Cardiac muscle cell (in vitro differentiated cells and primary cell): ENCODE measurements at places on chromosomes 16 and 17. TPM values are rescaled to one million over a fixed set of nuclear protein-coding genes. Genes with fewer than 3 reads are reported as not detected.

DNA sequence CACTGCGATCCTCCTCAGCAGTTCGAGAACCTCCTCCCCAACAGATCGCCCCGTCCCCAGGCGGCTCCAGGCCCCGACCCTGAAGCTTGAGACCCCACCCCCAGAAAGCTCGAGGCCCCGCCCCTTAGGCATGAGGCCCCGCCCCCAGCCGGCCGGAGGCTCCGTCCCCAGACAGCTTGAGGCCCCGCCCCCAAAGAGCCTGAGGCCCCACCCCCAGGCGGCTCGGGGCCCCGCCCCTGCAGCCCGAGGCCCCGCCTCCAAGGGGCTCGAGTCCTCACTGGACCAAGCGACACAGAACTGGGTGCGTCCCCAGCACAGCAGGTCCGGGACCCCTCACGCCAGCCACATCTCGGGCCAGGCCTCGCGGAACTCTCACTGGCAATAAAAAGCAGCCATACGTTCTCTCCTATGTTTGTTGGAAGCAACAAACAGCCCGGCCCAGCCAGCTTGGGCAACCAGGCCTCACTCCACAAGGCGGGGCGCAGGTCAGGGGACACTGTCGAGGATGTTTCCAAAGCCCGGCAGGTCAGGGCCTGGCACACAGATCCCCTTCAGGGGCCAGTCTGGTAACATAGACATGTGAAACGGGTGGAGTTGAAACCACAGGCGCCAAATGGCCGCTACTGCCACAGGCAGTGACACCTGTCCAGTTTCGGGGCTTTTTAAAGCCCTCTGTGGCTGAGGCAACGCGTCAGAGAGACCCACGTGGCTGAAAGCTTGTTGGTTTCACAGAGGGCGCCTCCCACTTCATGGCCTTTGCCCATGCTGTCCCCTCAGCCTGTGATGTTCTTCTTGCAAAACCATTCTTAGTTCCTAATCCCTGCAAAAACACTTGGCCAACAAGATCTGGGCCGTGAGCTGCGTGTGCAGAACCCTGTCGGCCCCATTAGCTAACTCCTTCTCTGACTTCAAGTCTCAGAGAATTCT lies 224.2 kb downstream of the PARN start:
- peak; percentile 36 for DNase-seq

GRCh38 chr16:1941162-1942046 lies 1.6 kb downstream of the MSRB1 start:
- DNase-seq: peak; percentile 56

DNA sequence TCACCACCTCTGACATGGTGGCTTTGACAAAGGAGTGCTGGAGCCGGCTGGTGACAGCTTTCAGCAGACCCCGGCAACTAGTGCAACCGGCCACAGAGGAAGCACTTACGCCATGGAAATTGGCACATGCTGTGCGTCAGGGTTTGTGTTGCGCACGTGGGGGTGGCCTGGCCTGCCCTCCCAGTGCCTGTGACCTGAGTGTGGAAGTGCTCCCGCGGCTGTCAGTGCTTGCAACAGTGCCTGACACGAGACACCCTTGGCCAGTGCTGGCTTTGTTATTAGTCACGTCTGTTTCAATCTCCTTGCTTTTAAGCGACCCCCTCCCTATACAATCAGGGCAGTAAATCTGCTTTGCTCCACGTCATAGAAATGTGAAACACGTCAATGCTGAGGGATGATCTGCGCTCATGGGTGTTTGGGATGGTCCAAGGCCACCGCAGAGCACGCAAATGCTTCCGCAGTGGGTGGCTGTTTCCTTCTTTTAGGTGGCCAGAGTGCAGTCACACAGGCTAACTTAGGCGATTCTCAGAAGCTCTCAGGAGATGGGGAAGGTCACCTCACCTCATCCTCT lies 64.3 kb downstream of the PGS1 start:
- peak; percentile 96 for DNase-seq

DNA sequence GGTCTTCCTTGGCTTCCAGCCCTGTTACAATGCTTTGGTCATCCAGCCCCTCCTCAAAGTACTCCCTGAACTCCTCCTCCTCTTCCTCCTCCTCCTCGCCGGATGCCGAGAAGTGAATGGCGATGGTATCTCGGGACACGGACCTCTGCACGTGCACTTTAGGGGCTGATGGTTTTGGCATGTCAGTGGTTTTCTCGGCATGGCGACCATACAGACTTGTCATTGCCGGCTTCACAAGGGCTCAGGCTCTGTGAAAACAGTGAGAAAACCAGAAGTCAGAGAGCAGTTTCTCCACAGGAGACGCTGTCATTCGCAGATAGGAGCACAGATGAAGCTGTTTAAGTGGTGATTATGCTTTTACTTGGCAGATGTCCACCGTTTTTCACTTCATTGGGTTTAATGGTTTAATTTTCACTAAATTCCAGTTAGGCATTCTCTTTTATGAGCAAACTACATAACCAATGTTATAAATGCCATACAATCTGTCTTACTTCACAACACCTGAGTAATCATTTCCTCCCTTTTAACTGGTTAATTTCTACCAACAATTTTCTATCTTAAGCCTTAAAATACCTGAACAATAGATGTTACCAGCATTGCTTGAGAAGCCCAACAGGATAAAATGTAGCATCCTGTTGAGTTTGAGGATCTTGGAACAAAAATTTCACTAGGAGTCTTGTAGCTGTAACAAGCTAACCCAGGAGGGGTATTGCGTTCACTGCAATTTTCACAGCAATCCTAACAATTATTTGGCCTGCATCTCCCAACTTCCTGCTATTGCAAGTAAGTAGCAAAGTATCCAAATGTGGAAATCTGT lies 48.9 kb downstream of the TEX2 start:
- no peak for DNase-seq

GRCh38 chr17:40331743-40332641 lies 23.0 kb downstream of the RARA start:
- DNase-seq: peak; percentile 95

DNA sequence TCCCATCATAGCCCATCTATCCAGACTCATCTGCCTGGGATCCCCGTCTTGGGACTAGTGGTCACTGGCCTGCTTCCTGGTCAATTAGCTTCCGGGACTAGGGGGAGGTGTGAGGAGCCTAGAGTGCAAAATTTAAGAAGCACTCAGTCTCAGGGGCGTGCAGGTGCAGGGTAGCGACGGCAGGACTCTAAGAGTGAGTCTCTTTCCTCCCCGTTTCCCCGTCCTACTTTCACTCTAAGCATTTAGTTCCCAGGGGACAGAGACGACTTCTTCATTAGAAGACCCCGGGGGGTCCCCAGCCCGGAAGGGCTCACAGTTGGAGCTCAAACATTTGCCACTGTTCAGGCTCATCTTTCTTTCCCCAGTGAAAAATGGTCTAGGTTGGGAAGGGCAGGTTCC lies 677 bp upstream of the ZNHIT3 start:
- DNase-seq: no peak

NAGS gene
- total RNA-seq: 4.2 and 6.1 TPM in 2 replicates

GRCh38 chr16:22624800-22625533 lies 114.3 kb downstream of the NPIPB5 start:
- no peak for DNase-seq

DNA sequence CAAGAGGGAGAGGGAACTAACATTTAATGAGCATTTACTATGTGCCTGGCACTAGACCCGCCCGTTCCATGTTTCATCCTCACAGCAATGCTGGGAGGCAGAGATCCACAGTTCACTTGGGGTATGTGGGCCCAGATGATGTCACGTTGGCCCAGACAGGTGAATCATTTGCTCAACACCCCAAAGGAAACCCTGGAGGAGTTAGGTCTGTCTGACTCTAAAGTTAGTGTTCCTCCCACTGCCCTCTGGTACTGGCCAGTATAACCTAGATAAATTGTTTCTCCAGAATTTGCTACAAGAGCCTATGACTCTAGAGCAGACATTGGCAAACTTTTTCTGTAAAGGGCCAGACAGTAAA lies 164.6 kb downstream of the VPS53 start:
- DNase-seq: no peak
